ENCODE measurements at places on chromosomes 5 and 9. TPM values are rescaled to one million over a fixed set of nuclear protein-coding genes. Genes with fewer than 3 reads are reported as not detected.

- no peak for DNase-seq
Measured at GRCh38 chr5:52922384-52922783, 66.8 kb upstream of the ITGA2 start.

DNA sequence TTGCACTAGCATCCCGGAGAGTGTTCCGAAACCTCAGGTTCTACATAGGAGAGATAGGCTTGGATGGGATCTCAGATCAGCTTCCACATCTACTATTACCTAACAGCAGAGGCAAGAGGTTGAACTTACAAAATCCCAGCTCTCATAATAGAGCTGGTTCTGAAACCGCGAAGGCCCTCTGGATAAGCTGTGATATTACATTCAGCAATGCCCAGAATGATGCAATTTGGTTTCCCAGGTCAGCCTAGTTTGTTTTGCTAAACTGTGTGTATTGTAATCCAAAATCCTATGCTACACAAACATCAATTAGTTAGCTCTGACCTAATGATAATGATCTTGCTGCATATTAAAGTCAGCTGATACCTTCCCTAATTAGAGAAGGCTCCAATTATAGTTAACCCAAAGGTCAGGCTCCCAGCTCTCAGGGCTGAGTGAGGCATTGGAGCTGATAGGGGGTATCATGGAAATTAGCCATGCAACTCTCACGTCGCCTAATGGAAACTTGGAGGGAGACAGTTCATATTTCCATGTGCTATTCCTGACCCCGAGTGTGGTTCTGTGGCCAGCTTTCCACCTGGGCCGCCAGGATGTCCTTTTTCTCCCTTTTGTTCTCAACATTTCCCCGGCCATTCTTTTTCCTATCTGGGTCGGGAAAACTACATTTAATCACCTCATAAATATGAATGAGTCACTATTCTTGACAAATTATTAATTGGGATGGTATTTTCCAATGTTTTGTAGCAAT lies 278.4 kb upstream of the IRX1 start:
- no peak for DNase-seq

- DNase-seq = no peak
Measured at GRCh38 chr9:129628709-129629108, 2.7 kb downstream of the NTMT1 start.

- no peak for DNase-seq
Measured at GRCh38 chr9:5554254-5554653, 43.9 kb downstream of the PDCD1LG2 start.

GRCh38 chr5:156715287-156715686 lies 134.8 kb upstream of the PPP1R2B start:
- DNase-seq = no peak

GRCh38 chr5:68920888-68921287 lies 172.9 kb upstream of the SLC30A5 start:
- DNase-seq = no peak

DNA sequence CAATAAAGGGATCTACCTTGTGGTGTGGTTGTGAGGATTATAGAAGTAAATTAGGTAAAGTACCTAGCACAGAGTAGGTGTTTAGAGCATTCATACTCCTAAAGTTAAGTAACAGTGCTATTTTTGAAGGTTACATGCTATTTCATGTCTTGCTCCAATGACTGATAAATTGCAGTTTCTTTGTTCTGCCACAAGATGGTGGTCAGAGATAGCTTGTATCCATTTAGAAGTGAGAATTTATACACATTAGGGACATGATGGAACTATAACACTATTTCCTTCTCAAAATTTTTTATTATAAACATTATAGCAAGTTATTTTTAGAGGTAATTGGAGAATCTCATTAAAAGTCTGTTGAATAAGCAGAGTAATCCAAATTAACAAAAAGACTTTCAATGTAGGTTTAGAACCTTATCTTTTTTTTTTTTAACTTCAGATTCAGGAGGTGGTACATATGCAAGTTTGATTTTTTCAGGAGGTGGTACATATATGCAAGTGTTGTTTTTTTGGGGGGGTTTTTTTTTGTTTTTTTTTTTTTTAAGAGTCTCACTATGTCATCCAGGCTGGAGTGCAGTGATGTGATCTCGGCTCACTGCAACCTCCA lies 17.1 kb downstream of the MTREX start:
- DNase-seq = no peak

GRCh38 chr5:167576126-167576525 lies 715.3 kb upstream of the WWC1 start:
- DNase-seq = no peak

GRCh38 chr5:68285851-68286611 lies 70.5 kb downstream of the PIK3R1 start:
- no peak for DNase-seq

- DNase-seq = no peak
Measured at GRCh38 chr5:165525271-165525670, 2019.9 kb downstream of the MAT2B start.

- no peak for DNase-seq
Measured at GRCh38 chr5:131641494-131641893, 6.5 kb upstream of the RAPGEF6 start.

DNA sequence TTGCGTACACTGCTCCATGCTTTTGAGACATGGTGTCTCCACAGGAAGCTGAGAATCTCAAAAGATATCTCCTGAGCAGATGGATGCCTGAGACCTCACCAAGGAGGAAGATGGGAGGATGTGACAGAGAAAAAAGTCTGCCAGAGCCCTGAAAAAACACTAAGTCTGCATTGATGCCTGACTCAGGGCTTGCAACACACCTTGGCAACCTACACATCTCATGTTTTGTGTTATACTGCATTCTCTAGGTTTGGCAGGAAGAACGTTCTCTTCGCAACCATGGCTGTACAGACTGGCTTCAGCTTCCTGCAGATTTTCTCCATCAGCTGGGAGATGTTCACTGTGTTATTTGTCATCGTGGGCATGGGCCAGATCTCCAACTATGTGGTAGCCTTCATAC lies 19.2 kb downstream of the SLC22A4 start:
- no peak for DNase-seq

DNA sequence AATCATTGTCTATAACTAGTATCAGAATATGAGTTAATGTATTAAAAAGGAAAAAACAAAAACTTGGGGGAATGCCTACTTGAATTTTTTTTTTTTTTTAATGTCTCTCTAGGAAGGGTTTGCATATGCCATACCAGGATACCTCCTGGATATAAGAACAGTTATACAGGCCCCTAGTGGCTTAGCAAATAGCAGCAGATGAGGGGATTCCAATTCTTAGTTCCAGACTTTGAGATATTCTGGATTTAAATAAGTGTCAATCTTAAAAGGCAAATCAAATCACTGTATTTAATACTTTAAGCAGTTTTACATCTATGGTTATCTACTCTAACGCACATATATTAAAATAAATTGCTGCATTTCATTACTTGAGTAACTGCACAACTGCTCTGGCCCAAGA lies 1055.5 kb upstream of the DMAC1 start:
- DNase-seq = no peak

GRCh38 chr5:6140219-6140618 lies 238.1 kb downstream of the MED10 start:
- DNase-seq = no peak

- DNase-seq = no peak
Measured at GRCh38 chr9:78015241-78015640, 16.4 kb downstream of the GNAQ start.

DNA sequence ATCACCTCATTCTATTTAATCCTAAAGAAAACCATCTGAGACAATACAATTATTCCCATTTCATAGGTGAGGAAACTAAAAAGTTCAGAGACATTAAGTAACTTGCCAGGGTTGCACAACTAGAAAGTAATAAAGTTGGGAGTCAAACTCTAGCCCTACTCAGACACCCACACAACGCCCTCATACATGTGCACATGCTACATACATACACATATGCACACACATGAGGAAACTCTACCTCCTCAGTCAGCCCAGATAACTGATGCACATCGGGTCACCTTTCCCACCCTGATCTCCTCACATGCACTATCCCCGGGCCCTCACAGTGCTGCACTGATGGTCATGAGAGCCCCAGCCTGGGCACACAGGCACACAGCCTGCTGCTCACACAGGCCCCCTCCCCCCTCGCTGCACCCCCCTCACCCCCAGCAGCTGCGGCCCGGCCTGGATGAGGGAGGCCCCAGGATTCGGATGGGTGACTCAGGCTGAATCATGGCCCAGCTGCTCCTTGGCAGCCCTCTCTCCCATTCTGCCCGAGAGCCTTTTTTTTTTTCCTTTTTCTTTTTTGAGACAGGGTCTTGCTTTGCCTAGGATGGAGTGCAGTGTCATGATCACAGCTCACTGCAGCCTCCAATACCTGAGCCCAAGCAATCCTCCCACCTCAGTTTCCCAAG lies 5.0 kb upstream of the GPRIN1 start:
- DNase-seq = no peak

DNA sequence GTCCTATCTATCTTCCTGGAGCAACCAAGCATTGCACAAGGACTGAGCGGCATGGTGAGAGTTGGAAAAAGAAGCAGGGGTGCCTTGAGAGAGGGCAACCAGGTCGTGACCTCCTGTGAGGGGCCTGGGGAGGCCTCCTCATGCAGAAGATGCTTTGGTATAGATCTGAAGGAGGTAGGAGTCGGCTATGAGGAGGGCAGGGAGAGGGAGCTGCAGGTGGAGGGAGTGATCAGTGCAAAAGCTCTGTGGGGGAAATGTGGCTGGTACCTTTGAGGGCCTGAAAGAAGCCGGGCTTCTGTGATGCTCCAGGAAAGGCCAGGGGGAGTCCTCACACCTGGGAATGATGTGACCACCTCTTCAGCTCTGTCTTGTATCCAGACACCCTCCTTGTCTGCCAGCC lies 3.6 kb upstream of the SLC25A48 start:
- DNase-seq = no peak

DNA sequence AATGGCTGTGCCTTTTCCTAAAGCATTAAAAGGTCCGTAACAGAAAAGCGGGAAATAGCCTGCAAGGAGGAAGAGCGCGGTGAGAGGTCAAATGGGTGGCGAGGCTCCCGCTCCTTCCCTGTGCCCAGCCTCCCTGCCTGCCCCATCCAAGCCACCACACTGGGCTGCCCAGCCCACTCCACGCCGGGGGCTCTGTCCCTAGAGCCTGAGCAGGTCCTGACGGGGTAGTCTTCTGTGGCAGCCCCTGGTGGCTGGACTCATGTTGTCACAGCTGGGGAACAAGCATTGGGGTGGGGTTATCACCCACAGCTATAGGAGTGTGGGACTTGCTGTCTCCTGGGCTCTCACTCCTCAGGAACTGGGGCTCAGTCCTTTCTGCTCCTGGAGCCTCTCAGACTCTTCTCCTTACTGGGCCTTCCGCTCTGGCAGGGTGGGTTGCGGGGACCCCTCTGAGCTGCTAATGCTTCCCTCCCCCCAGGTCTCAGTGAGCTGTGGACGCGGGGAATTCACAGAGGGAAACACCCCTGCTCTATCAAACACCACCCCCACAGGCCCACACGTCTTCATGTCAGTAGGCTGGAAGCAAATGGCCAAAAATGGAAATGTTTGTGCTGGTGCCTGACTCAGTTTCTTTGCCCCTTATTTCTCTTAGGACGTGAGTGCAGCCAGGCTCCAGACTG lies 152.4 kb upstream of the PHYKPL start:
- DNase-seq = no peak

GRCh38 chr9:134698587-134699342 lies 57.2 kb downstream of the COL5A1 start:
- peak; percentile 67 for DNase-seq

- no peak for DNase-seq
Measured at GRCh38 chr9:126536841-126537465, 76.8 kb upstream of the LMX1B start.

DNA sequence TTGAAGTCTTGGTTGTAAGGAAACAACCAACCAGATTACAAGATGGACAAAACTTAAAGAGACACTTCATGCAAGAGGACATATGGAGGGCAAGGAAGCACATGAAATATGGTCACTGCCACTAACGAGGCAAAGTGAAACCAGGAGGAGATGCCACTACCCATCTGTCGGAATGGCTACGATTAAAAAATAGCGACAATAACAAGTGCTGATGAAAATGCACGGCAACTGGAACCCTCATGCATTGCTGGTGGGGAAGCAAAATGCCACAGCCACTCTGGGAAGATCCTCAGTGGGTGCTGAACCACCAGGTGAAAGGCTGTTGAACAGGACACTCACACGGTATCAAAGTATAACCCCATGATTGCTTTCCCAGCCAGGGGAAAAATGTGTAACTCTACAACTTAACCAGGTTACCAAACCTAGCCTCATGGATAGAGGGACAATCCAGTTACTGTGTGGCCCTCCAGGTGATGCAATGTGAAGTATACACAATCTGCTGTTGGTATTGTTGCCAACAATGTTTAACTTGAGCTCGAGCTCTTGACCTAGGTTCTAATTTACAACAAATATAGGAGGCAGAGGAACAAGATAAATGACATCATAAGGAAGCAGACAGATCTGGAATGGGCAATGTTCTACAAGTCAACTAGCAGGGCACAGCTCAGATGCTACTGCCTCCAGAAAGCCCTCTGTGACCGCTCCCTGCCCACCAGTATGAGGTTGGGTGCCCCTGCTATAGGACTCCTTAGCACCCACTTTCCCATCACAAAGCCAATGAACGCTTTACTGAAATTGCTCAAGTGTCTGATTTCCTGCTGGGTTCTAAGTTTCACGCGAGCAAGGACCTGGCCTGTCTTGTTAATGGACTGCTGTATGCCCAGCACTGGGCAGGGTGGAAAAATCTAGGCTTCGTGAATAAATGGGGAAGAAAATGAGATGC lies 25.8 kb downstream of the SH3PXD2B start:
- DNase-seq = no peak

GRCh38 chr9:119307471-119307870 lies 61.8 kb downstream of the BRINP1 start:
- DNase-seq = no peak

DNA sequence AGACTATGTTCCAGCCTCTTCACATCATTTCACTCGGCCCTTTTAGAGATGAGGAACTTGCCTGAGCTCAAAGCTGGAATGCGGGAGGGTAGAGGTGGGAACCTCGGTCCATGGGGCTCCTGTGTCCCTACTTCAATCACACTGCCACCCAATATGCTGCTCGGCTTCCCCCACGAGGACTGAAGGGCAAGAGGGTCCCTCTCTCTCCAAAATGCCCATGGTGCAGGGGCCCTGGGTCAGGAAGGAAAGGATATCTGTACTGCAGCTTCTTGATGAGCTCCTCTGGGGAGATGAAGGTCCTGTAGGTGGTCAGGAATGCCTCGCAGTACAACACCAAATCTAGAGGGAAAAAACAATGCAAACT lies 46.5 kb downstream of the PRRT1B start:
- DNase-seq = no peak

GRCh38 chr5:120096413-120096812 lies 367.7 kb upstream of the PRR16 start:
- no peak for DNase-seq

- no peak for DNase-seq
Measured at GRCh38 chr9:4959031-4959430, 26.0 kb upstream of the JAK2 start.

GRCh38 chr5:43044181-43044914 lies 4.2 kb upstream of the ANXA2R start:
- no peak for DNase-seq

GRCh38 chr5:177083357-177083756 lies 3.4 kb upstream of the FGFR4 start:
- DNase-seq = no peak

The IL31RA gene
- total RNA-seq = not detected

The PCDHB3 gene
- total RNA-seq = 0.15 TPM

The STC2 gene
- total RNA-seq = 0.65 TPM

The STK32A gene
- 0.23 TPM for total RNA-seq

The KLF4 gene
- 2.9 TPM for total RNA-seq

The CCL27 gene
- total RNA-seq = not detected

The PCDHB15 gene
- total RNA-seq = 0.38 TPM
